Stimulated activated CD4-positive, alpha-beta T cell treated with anti-CD3 and anti-CD28 coated beads, TNF-alpha, amount 100 ng/mL, for 1 hour (primary cell): ENCODE measurements at places on chromosomes 7 and 10.

GRCh38 chr7:156773966-156774365 is 119.0 kb downstream of the LMBR1 start:
- DNase-seq = no peak

DNA sequence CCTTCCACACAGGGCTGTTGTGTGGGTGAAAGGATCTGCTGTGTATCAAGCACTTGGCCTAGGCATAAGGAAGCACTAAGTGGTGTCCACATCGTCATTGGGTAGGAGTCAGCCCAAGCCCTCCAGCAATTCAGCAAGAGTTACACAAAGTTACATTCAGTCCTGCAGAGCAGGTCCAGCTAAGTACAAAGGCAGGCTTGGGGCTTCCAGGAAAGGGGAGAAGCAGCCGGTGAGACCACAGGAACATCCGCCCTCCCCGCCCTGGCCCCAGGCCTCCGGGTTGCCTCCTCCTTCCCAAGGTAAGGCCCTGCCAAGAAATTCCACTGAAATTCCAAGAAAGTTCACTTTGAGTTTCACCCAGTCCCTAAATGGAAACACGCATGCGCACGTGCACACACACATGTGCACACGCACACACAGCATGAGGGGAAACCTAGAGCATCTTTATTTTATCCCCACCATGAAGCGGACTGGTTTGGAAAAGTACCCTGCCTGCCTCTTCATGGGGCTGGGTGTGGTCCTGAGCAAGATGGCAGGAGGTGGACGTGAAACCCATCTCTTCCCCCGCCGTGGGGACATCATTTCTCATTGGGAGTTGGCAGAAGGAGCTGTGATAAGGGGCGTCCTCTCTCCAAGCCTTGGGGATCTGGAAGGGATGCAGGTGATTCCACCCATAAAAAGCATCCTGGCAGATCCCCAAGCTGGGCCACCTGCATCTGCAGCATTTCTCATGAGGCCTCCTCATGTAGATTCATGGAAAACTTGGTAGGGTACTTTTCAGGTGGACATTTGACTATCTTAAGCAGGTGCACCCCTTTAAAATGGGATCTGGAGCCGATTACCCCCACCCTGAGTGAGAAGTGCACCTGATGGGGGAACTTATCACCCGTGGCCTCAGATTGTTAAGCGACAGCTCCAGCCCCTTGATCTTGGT is 69.1 kb upstream of the NANOS1 start:
- DNase-seq = no peak

DNA sequence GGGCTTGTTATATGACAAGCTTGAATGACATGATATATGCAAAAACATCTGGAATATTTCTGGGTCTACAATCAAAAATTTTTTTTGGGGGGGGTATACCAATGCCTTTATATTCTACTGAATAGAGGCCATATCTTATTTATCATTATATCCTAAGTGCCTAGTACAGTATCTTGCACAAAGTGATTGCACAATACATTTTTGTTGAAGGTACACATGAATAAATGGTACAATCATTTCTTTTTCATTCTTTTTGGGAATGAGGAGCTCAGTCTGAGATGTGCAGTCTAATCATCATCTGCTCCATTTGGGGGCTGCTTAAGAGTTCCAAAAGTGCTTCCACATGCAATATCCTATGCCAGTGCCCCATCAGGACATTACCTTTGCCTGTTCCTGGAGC is 214.6 kb downstream of the KIF20B start:
- DNase-seq = no peak

DNA sequence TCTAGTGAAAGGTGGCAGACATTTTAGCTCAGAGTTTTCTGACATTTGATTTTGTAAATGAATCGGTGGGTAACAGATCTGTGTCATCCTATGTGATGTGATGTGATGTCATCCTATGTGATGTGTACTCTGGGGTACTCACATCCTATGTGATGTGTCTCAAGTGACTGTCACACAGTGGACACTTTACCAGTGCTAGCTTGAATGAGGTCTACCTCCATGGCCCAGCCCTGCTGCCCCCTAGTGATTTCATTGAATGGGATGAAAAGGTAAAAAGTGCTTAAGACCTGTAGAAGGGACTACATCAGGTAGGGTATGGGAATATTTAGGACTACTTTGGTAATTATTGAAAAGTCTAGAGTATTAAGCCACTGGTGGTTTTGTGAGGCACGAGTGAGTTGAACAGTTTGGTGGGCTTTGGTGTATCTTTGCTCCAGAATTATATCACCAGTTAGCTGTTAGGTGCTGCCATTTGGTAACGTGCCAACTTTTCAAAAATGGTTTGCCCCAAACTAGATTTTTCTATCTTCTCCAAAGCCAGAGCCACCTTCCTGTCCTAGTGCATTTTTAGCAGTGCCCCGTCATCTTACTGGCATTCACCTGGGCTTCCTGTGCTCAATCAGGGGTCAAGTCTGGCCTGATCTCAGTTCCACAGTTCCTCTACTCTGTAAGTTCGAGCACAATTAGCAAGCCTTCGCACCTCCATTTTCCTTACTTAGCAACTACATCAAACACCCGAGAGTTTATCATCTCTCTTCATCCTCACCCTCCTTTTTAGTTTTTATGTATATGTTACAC is 9.7 kb downstream of the EIF4H start:
- no peak for DNase-seq

- DNase-seq = no peak
Measured at GRCh38 chr10:19570991-19571390, 245.2 kb upstream of the PLXDC2 start.

DNA sequence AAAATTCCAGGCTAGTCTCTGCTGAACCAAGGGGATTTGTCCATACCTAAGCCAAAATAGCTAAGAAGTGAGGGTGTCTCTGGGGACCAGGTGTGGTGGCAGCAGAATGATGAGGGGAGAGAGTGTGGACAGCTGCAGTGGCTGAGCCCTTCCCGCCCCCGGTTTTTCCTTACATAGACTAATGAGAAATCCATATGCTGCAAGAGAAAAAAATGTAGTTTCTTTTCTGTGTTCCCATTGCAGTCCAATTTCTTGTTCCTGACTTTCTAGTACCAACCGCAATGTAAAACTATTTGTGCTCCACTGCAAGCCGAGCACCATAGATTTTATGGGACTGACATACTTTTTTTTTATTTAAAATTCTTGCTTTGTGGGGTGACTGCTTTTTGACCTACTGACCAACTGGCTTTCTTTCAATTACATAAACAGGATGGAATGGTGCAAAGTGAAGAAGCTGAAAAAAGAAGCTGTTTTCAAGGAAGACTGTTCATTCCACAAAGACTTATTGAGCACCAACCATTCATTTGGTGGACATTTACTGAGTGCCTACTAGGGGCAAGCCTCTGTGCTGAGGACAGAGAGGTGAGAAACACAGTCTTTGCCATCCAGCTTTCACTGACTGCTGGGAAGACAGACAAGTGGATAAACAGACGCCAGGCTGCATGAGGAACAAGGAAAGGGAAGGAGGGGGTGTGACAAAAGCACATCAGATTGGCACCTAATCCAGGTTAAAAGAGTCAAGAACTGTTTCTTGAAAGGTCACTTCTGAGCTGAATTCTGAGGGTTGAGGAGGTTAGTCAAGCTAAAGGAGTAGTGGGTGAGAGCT is 9.8 kb downstream of the CEP41 start:
- DNase-seq = no peak
